ENCODE measurements at places on chromosomes 3 and 15. TPM values are rescaled to one million over a fixed set of nuclear protein-coding genes. Genes with fewer than 3 reads are reported as not detected.

- DNase-seq: peak; percentile 45
These were observed 12.6 kb downstream of the PTH1R start for GRCh38 chr3:46890132-46890531.

Gene MOBP
- polyA plus RNA-seq: not detected

DNA sequence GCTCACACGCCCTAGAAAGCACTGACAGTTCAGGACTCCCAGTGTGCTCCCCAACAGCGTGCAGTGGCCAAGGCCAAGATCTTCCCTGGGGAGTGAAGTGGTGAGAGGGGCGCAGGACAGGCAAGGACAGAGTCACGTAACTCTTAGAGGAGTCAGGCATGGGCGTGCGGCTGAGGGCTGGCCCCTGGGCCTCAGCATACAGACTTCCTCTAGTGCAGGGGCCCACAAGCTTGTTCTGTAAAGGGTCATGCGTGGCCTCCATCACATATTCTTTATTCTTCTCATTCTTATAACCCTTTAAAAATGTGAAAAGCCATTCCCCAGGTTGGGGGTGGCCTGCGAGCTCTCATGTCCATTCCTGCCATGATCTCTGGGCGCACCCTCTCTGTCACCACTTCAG lies 25.2 kb downstream of the TMEM43 start:
- DNase-seq: no peak

DNA sequence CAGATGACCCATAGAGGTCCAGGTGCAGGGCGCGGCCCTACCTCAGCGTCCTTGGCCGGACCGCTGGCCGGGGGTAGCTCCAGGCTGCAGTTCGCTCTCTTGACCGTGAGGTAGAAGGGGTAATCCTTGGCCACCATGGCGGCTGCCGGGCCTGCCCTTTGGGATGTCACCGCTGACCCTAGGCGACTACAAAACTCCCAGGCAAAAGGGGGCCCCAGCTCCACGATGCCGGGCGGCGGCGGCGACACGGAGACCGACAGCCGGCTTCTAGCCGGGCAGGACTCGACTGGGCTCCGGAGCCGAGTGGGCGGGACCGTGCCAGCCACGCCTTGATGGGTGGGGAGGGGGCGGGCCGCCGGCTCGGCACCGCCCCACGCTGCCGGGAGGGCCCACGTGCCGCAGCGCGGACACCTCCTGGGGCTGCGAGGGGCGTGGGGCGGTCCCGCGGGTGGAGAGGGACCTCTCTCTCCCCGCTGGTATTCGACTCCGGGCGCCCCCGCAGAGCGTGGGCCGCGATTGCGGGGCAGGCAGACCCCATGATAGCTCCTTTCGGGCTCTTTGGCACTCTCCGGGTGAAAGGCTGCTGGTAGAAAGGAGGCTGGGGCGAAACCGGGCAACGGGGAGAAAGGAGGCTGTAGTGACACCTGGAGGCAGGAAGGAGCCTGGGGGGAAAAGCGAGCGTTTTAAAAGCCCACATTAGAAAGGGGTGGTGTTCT lies at the start of gene ARHGEF3:
Gene ARHGEF3 (minus strand): TSS at position 288 of the 716 bp plus-strand sequence. CDS start 151 bp downstream, at position 137.
- DNase-seq: peak; percentile 95

DNA sequence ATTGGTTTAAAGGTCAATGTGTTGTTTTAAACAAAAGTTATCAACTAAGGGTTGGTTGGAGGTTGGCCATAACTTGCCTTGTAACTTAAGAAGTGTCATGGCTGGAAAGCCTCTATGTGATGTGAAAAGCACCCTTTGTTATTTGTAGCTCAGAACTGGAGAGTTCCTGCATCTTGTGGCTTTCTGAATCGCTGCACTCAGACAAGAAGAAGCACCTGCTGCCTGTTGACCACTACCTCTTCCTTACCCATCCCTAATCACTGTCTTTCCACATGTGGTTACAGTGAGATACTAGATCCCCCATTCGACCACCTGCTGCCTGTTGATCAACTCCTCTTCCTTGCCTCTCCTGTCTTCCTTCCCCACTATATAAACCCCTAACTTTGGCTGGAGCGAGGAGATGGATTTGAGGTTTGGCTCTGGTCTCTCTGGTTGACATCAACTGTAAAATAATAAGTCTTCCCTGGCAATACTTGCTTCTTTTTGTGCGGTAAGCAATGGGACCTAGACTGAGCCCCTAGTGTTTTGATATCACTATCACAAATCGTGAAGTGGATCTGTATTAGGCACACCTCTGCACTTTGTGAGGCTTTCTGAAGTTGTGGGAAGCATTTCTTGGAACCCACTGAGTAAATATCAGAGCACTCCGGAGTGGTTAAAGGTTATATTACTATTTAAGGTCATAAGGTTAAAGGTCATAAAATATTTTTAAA lies 13.8 kb downstream of the RPL39L start:
- no peak for DNase-seq

GRCh38 chr15:40543631-40544294 lies 21.1 kb downstream of the CCDC32 start:
- DNase-seq: no peak

Gene TRIM59
- 0.84 TPM for polyA plus RNA-seq

Gene EPHB3
- polyA plus RNA-seq: 3.8 TPM

- no peak for DNase-seq
These were observed 31.0 kb upstream of the KLF13 start for GRCh38 chr15:31295658-31296057.

- peak; percentile 35 for DNase-seq
These were observed 31.2 kb downstream of the PCSK6 start for GRCh38 chr15:101458158-101458900.

GRCh38 chr3:111998636-111999483 lies at the start of gene TAGLN3:
Gene TAGLN3, plus strand, starts transcription at chr3:111998922. Its CDS starts 501 bp downstream, at chr3:111999423.
- peak; percentile 35 for DNase-seq

GRCh38 chr3:161647936-161648470 lies 151.4 kb downstream of the OTOL1 start:
- DNase-seq: no peak

GRCh38 chr3:153163393-153163724 lies 1.3 kb downstream of the RAP2B start:
- no peak for DNase-seq

Gene ABI3BP
- 7.1 TPM for polyA plus RNA-seq

Gene GOLGA8J
- polyA plus RNA-seq: not detected

DNA sequence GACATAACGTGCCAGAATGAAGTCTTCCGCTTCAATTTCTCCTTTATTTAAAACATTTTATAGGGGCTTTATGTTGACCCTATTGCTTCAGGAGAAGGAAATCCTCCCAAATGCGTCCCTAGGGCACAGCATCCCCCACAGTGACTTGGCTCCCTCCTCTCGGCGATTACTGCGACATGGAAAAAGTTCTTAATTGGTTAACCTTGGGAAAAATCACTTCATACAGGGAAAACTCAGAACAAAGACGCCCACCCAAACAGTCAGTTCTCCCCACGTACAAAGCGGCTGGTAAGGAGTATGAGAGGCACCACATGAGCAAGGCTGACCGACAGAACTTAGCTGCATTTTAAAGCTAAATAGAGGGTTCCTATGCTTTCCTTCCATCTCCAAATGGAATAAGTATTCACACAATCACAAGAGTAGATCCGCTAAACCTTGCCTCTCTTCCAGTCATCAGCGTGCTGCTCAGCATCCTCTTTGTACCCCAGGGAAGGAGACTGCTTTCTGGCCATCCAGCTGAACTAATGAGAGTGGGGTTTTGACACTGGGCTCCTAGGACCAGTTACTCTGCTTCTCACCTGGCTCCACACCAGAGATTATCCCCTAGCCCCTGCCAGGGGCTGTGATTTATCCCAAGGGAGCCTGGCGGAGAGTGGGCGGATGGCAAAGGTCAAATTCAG lies 415.3 kb upstream of the WNT5A start:
- DNase-seq: no peak

DNA sequence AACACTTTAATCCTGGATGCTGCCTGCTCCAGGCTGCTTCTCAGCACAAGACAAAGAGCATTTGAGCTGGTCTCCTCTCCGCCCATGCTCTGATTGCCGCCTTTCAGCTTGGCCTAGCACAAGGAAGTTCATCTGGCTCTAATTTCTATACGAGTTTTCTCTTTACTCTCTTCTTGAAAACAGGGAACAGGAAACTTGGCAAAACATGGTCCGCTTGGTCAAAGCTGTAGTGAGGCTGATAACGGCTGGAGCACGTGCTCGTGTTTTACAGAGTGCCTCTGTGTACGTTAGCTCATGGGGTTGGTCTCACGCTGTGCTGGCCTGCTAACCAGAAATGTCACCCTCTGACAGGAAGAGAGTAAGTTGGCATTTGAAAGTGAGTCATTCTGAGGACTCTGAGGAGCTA lies 19.2 kb downstream of the RARRES1 start:
- no peak for DNase-seq

DNA sequence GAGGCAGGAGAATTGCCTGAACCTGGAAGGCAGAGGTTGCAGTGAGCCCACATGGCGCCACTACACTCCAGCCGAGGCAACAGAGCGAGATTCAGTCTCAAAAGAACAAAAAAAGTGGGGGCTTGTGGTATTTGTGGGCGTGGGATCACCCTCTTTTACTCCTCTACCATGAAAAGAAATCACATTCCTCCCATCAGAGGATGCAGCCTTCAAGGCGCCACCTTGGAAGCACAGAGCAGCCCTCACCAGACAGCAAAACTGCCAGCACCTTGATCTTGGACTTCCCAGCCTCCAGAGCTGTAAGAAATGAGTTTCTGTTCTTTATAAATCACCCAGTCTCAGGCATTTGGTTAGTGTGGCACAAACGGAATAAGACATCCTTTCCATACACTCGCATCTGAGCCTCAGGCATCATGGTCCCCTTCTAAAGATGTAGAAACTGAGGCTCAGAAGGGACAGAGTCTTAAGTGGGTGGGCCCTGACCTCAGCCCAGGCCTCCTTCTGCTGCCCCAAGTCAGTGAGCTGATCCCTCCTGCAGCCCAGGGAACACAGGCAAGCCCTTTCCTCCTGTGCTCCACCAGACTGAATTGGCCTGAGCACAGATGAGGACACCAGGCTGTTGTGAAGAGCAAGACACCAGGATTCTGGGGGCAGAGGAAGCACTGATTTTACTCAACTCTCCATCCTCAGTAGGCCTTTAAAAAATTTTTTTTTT lies 201.7 kb upstream of the LINGO1 start:
- no peak for DNase-seq

Gene CRABP1
- polyA plus RNA-seq: 61.0 TPM

GRCh38 chr3:184338511-184338945 lies 1.1 kb downstream of the FAM131A start:
- peak; percentile 95 for DNase-seq

GRCh38 chr3:25035526-25035925 lies 392.5 kb upstream of the RARB start:
- DNase-seq: no peak

- no peak for DNase-seq
These were observed 443 bp upstream of the NR2F2 start for GRCh38 chr15:96330064-96330449.

Gene SSUH2
- polyA plus RNA-seq: 0.88 TPM

Measured in kidney (tissue), 22 donors.